ENCODE measurements at places on chromosomes 6 and 20.

DNA sequence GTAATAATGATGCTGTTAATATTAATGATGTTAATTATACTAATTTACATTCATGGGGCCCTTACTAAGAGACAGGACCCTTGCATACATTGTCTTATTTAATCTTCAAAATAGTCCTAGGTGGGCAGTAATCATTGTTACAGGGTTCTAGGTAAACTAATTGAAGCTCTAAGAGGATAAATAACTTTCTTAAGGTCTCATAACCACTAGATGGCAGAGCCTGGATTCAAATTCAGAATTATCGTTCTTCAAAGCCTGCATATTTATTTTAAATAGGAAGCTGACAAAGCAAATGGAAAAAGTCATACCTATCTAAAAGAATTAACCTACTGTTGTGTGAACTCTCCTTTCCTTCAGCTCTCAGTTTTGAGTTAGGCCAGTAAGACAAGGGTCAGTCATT, 23.5 kb downstream of the PTCHD4 start:
- no peak for DNase-seq

- no peak for DNase-seq
Observed at GRCh38 chr6:30599625-30600324, 17.3 kb downstream of the PPP1R10 start.

GRCh38 chr20:1108437-1108920, 9.9 kb upstream of the PSMF1 start:
- peak; percentile 37 for DNase-seq

- DNase-seq = no peak
Observed at GRCh38 chr6:15547400-15547799, 115.4 kb downstream of the DTNBP1 start.

DNA sequence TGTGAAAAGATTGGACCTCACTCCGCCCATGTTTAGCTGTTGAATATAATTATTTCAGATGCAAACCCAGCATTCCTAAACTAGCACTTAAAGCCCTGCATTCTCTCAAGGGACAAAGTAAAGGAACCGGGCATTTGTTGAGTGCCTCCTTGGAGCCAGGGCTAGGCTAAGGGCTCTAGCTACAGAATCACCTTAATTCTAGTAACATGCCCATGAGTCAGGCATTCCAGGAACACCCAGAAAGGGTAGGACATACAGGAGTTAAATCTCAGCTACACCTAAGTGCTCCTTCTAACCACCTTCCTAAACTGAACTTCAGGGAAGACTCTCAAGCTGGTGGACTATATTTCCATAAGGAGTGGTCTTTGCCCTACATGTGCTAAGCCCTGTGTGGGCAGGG, 89.4 kb downstream of the SLC24A3 start:
- DNase-seq = no peak

- no peak for DNase-seq
Observed at GRCh38 chr6:166671434-166672081, 44.5 kb upstream of the RPS6KA2 start.
